Hippocampal formation (tissue), 2 donors: ENCODE measurements at places on chromosomes 12 and 14.

- DNase-seq: no peak
These were observed 51.5 kb downstream of the ZC3H14 start for GRCh38 chr14:88614218-88614907.

DNA sequence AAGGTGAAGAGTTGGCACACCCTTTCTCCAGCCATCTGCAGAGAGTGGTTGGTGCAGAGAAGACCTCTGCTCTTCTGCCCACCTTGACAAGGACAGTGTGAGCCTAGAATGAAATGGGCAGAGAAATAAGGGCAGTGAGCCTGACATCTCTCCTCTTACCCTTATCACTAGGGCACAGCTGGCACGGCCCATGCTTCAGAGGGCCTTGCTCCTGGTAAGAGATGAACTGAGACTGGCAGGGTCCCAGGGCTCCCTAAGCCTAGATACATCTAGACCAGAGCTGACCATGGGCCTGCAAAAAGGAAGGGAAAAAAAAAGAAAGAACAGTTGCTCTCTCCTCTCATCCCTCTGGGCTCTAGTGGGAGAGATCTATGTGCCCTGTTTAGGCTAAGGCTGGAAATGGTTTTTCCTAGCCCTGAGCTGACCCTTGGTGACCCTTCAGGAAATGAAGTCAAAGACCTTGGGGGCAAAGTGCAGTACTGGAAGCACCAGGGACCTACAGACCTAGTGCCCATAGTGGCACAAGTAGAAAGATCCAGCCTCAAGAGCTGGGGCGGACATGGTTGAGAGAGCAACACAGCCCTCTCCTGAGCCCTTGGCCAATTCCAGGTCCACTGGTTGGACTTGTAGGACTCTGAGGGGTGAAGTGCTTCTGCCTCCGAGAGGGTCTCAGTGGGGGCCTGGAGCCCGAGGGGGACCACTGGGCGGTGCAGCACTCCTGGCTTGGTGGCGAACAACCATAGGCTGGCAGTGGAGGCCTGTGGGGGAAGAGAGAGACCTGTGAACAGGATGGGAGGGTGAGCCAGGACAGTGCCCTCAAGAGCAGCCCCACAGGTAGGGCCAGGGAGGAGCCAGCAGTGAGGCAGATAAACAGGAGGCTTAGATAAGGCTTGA lies 22.0 kb downstream of the PRPF40B start:
- DNase-seq: no peak

GRCh38 chr12:3624273-3624672 lies 128.6 kb downstream of the CRACR2A start:
- DNase-seq: no peak

GRCh38 chr12:68739891-68740290 lies 6.1 kb upstream of the SLC35E3 start:
- no peak for DNase-seq

DNA sequence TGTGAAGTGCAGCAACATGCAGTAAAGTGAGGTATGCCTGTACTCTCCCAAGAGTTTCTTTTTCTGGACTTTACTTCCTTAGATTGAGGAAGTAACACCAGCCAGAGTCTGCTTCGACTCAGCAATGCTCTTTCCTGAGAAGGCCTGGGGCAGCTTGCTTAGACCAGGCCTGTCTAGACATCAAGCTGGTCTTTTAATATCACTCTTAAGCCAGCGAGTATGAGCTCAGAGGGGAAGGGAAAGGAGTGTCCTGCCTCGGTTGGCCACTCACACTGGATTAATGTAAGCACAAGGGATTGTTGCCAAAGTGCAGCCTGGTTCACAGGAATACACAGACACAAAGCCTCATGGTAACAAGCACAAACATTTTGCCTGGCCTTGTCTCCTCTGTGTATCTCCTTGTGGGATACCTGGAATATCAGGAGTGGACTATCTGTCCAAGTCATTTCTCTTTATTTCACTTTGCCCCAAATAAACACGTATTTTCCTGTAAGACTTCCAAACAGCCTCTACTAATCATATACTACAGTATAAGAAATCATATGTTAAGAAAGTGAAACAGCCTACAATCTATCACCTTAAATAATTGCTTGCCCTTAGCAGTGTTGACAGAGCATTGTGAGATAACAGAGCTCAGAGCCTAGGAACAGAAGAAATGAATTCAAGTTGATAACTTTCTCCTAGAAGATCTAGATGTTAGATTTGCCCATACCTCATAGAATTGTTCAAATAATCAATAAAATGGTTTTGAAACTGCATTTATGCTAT lies 121.2 kb upstream of the DAAM1 start:
- DNase-seq: no peak

DNA sequence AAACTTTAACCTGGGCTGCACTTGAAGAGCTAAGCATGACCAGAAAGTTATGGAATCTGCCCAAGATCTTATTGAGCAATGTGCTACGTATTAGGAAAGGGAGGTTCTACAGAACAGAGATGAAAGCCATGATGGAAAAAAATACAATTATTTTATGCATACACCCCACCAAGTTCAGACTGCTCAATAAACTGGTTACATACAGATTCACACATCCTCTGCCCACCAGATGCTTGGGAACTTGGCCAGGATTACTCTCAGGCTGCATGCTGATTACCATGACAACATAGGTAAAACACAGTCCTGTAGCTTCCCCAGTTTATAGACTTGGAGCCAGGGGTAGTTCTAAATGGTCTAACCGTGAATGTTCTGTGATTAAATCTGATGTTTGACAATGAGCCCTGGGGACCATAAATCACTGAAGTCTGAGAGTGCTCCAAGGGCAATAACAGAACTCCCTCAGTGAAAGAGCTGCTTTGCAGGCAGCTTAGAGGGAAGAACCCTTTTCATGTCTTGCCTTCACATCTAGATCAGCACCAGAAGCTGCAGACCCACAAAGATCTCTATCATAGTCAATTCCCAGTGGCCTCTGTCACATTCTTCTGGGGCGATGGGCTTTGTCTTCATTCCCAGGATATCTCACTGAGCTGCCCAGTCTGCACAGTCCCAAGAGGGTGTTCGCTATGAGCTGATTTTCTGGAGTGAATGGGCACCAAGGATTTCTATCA lies 232.2 kb downstream of the EMP1 start:
- DNase-seq: no peak

- no peak for DNase-seq
These were observed 7.1 kb downstream of the NUAK1 start for GRCh38 chr12:106131676-106132075.

DNA sequence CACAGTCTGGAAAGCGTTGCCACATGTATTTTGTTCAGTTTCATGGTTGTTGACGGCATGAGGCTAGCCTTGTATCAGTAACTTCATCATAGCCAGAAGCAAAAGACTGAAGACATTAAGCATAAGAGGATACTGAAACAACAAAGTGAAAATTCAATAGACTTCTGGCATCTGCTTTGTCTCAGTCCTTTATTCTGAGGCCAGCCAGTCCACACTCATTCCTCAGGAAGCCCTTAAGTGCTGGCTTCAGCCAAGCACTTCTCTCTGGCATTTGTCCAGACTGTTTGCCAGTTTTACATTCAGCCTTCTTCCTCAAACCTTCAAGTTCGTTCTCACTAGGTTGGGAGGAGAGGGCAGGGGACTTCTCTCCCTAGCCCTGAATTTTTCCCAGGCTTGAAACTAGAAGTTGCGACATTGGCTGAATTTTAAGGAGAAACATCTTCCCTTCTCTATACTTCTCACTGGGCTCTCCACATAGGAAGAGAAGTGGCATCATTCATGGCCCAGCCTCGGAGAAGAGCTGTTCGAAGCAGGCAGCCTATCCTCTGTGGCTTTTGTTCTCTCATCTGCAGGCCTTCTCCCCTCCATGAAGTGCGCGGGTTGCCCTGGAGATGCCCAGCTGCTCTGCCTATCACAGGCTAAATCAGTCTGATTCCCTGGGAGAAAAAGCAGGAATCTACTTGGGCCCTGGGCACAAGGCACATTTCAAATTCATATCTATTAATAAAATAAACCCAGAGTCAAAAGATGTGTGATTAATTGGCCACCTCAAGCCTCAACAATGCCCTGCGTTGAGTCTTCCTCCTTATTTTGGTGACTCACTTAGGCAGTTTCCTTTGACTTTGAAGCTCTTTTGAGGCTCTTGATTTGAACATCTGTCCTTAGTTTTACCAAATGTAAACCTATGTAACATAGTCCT lies 130.9 kb upstream of the PLEKHA5 start:
- no peak for DNase-seq

GRCh38 chr14:100724536-100724935 lies 2.2 kb upstream of the DLK1 start:
- no peak for DNase-seq

GRCh38 chr14:57295239-57295638 lies 26.5 kb downstream of the AP5M1 start:
- DNase-seq: no peak

DNA sequence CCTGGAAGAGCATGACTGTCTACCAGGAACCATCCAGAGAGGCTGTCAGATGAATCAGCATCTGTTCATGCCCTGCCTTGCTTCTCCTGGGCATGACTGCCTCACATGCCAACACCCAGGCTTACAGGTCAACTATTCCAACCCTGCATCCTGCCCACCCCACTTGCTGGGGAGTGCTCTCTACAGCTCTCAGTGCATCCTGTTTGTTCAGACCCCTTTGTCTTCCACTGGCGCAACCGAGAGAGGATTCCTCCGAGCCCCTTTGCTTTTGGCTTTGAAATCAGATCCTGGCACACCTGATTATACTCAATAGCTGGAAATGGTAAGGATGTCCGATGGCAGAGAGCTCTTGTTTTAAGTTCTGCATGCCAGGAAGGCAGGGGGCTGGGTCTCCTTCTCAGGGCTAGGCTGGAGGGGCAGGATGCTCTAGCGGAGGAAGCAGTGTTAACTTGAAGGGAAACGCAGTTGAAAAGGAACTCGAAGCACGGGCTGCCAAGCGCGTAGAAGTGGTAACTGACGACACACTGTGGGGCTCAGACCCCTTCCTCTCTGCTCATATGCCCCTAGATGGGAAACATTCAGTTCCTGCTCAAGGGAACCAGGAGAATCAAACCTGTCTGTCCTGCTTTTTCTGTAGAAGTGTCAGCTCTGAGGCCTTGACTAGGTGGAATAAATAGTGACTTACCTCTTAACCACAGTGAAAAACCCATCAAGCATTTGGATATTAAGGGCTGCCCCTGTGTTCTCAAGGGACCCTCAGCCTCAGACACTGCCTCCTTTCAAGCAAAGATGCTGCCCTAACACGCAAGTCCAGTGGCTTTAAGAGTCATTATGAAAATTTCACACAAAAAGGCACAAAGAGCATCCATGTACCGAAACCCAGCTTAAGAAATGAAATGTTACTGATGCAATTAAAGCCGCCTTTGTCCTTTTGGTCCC lies 297.5 kb downstream of the ZFP36L1 start:
- DNase-seq: no peak

GRCh38 chr14:30177781-30178180 lies 250.1 kb upstream of the PRKD1 start:
- no peak for DNase-seq

DNA sequence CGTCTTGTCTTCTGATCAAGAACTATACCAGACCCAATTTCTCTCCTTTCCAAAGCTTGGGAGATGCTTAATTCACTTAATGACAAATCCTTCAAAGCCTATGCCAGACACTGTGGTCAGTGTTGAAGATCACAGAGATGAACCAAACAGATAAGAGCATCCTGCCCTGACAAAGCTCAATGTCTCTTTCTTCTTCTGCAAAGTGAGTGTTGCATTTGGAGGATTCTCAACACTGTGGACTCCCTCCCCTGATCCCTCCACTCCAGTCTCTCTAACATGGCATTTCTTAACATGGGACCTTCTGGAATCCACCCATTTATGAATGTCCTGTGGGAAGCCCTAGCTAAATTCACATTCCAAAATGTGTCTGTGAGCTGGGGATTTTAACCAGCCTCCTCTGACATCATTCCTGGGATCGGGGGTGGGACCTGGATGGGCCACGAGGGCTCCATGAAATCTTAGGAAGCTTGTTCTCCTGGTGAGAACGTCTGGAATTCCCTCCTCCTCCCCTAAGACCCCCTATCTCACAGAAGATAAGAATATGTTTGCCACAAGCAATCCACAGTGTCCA lies 20.3 kb downstream of the SYNE3 start:
- no peak for DNase-seq

DNA sequence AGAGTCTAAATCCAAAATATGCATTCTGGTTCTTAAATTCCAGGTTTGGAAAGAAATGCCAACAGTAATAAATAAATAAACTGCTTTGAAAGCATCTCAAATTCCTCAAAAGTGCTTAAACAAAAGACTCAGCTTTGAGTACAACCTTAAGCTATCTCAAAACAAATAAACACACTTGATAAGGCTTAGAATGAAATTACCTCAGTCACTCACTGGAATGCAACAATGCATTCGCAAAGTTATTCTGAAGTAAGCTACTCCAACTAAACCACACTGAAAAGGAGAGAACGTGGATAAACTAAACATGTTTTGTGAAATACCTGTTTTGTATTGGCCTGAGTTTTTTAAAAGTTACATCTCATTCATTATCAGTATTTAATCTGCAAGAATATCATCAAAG lies 1.2 kb downstream of the SPTSSA start:
- DNase-seq: no peak

GRCh38 chr12:26690601-26691000 lies 142.4 kb downstream of the ITPR2 start:
- DNase-seq: no peak

DNA sequence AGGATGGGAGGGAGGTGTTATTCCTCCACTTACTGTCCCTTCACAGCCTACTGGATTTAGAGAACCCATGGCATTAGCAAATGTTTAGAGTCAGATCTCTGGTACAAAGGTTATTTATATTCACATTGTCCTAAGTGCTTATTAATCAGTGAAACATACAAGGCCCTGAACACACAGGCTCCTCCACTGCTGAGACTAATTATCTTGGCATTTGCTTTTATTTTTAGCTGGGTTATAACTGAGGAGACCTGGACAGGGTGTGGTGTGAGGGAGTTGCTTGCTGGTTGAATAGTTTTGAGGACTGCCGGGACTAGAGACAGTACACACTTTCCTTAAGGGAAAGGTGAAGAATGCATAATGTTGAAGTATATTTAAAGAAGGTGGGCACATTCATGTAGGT lies 77.5 kb downstream of the FIGNL2 start:
- no peak for DNase-seq

DNA sequence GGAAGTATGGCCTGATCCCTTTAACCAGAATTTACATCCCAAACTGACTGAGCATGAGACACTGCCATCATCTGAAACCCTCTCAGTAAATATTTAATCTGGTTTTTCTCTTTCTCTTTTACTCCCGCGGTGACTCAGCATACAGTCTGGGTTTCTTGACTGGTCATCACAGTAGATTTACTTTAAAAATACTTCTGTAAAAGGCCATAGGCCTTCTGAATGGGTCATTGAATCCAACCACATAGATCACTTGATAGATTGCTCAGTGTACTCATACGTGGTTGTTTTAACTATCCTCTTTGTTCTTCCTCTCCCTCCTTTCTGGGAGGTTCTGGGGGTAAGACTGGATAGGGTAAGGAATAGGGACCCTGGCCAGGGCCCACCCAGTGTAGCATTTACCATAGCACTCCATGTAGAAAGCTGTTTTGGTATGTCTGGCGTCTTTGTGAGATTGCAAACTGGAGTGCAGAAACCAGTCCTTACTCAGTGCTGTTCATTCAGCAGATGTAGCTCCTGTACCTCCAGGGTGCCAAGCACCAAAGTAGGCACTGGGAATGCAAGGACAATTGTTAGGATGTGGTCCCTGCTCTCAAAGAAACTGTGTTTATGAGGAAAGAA lies 165.7 kb downstream of the SRGAP1 start:
- DNase-seq: no peak
